T47D (cell line): ENCODE measurements at places on chromosomes 11 and 22.

GRCh38 chr11:133907216-133907615, 49.6 kb downstream of the IGSF9B start:
- DNase-seq: no peak

GRCh38 chr11:59815754-59816153, 5.2 kb upstream of the MRPL16 start:
- DNase-seq: no peak

GRCh38 chr11:99766811-99767210, 746.1 kb downstream of the CNTN5 start:
- DNase-seq: no peak

- no peak for DNase-seq
Observed at GRCh38 chr11:36091256-36091811, 147.5 kb downstream of the LDLRAD3 start.

DNA sequence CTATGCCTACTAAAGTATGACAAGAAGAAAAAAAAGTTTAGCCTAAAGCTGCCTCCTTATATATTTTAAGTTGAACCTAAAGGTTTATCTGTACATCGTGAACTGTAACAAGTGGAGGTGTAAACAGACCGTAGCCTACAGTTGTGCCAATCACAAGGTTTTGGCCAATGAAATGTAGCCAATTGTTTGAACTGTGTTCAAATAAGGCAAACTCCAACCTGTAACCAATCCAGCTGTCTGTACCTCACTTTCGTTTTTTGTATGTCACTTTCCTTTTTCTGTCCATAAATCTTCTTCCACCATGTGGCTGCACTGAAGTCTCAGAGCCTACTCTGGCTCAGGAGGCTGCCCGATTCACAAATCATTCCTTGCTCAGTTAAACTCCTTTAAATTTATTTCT, 6.8 kb upstream of the EI24 start:
- peak; percentile 27 for DNase-seq

- DNase-seq: no peak
Observed at GRCh38 chr11:115345361-115345760, 158.9 kb downstream of the CADM1 start.

- no peak for DNase-seq
Observed at GRCh38 chr22:44391481-44392445, 79.0 kb upstream of the SHISAL1 start.

GRCh38 chr11:81449588-81450156, 1284.0 kb downstream of the FAM181B start:
- DNase-seq: no peak

DNA sequence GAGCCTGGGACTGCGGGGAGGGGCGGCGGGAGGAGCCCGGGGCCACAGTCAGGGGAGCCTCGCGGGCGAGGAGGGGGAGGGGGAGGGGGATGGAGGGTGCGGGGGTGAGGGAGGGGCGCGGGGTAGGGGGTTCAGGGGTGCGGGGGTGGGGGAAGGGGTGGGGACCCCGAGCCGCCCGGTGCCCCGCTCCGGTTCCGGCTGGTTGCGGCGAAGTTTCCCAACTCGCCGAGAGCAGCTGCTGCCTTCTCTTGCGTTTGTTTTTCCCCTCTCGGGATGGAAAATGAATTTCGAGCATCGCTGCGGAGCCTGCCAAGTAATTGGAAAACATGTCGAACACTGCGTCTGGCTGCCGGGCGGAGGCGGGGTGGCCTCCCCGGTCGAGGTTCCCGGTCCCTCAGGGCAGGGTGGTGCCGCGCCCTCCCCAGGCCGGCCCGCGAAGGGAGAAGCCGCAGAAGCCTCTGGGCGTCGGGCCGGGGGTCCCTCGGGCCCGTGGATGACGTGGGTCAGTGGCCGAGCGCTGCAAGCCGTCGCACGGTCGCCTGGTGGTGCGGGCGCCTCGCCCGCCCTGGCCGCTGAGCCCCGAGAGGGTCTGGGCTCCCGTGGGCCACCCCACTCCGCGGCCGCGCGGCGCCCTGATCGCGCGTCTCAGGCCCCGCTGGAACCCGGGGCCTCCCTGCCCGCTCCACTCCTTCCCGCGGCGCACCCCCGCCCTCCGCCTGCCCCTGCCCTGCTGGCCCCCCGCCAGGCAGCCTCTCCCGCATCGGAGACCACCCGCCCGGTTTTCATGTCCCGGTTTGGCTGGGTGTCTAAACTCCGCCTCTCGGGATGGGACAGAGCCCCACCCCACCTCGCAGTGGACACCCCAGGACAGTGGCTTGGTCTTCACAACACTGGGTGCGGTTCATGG, 12.1 kb downstream of the SPATA19 start:
- DNase-seq: no peak

DNA sequence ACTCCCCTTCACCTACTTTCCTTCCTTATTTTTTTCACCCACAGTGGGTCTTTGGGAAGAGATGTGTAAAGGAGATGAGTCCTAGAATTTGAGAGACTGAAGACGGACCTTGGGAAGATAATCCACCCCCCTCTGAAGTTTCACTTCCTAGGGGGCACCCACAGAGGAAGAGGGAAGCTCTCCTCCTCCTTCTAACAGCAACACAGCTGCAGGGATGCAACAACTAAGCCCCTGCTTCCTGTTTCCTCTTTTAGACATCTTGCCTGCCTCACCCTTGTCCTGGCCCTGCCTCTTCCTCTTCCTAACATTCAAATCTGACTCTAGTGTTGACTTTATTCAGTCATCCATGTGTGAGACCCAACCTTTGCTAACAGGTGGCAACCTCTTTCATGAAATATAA, 424.6 kb downstream of the BUD13 start:
- no peak for DNase-seq

- DNase-seq: peak; percentile 53
Observed at GRCh38 chr22:45863981-45864751, 112.8 kb downstream of the WNT7B start.

DNA sequence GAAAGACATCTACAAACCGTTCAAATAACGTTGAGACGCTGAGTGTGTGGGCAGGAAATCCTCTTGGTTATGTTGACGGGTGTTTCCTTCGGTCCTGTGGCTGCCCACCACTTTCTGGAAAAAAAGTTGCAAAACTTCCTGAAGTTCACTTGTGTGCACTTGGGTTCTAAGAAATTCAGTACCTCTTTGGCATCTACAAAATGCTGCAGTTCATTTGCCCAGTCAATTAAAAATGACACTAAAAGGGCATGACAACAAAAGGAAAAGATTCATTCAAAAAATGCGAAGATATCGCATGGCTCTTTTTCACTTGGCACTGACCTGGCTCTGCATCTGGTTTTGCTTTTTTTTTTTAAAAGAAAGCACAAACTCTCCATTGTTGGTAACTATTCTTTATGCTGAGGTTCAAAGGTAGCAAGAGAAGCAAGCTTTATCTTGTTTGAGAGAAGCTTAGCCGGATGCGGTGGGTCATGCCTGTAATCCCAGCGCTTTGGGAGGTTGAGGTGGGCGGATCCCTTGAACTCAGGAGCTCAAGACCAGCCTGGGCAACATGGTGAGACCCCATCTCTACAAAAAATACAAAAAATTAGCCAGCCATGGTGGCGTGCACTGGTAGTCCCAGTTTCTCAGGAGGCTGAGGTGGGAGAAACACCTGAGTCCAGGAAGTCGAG, 10.6 kb upstream of the XBP1 start:
- DNase-seq: no peak

GRCh38 chr11:99952816-99953215, 734.3 kb upstream of the ARHGAP42 start:
- no peak for DNase-seq

- no peak for DNase-seq
Observed at GRCh38 chr11:19892876-19893275, 180.2 kb downstream of the NAV2 start.

GRCh38 chr11:106990331-106990730, 27.9 kb downstream of the GUCY1A2 start:
- no peak for DNase-seq

- DNase-seq: no peak
Observed at GRCh38 chr11:67114275-67114896, 4.7 kb upstream of the KDM2A start.
